ENCODE measurements at places on chromosomes 7 and 10.

DNA sequence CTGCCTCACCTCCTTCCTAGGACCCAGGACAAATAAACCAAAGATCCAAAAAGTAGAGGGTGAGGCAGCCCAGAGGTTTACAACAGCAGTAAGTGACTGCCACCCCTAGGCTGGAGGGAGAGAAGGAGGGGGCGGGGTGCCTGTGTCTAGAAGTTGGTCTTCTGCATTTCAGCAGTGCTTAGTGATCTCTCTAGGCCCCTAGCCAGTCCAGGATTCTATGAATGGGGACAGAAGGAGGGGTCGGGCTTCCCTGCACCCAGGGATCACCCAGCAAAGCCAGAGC, 62.8 kb upstream of the KDM7A start:
- no peak for DNase-seq

GRCh38 chr10:101856626-101857025, 13.0 kb upstream of the KCNIP2 start:
- DNase-seq = no peak

DNA sequence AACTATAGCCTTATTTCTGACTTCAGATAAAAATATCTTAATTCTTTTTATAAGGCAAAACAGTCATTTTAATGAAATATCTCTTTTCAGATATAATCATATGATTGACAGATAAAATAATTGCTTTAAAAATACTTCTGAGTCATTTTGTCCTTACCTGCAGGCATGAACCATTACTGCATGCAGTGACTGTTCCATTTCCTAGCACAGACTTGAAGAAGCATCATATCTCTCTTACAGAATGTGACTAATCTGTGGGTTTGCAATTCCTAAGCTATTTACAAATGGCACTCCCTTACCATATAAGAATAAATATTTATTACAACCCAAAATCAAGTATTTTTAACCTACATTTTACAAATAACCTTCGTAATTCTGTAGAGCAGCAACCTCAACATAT, 120.7 kb downstream of the SRPK2 start:
- DNase-seq = no peak

DNA sequence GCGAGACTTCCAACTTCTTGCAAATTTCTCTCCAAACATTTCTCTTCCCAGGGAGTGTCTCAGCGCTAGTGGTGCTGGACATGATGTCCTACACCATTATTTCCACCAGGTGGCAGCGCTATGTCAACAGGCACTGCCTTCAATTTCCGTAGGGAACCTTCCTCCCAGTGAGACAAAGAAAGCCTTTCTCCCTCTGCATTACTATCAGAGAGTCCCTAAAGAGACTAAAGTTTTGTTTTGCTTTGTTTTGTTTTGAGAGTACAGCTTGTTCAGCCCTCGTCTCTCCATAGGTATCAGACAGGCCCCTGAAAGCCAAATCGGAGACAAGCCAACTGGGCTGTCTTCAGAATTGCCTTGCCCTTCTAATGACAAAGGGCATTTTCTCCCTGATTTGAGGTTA, 44.2 kb upstream of the GGCT start:
- peak; percentile 84 for DNase-seq

GRCh38 chr7:55019191-55019690, 424 bp downstream of the EGFR start:
- peak; percentile 47 for DNase-seq

DNA sequence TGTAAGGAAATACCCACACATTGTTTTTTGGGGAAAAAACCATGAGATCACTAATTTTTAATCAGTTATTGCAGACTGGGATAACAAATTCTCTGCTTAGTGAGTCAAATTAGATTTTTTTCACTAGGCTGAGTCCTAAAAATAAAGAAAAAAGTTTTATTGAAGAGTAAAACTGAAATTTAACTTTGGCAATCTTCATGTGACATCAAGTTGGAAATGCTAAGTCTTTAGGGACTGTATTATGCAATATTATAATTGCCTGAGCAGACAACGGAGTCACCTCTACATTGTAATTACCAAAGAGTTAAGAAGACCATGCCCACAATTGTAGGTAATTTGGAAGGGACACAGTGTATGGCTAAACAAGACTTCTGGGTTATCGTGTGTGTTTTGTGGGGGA, 2.2 kb upstream of the CLEC5A start:
- no peak for DNase-seq

GRCh38 chr7:139639563-139639962, 116.1 kb downstream of the CLEC2L start:
- DNase-seq = no peak

- no peak for DNase-seq
Measured at GRCh38 chr7:51639661-51640334, 323.2 kb upstream of the COBL start.

DNA sequence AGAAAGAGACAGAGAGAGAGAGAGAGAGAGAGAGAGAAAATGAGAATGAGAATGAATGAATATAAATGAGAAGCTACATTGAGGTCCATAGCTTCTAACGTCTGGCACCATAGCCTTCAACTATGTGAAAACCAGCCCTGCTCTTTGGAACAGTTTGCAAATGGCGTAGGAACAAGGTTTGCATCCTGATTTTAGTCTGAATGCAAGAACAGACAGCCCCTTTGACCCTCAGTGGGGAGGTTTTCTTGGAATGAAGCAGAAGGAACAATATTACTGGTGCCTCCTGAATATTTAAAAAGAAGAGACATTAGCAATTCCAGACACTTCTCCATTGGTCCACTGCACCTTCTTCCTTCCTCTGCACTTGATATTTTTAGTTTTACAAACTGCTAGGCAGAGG, 23.0 kb downstream of the LHPP start:
- no peak for DNase-seq

DNA sequence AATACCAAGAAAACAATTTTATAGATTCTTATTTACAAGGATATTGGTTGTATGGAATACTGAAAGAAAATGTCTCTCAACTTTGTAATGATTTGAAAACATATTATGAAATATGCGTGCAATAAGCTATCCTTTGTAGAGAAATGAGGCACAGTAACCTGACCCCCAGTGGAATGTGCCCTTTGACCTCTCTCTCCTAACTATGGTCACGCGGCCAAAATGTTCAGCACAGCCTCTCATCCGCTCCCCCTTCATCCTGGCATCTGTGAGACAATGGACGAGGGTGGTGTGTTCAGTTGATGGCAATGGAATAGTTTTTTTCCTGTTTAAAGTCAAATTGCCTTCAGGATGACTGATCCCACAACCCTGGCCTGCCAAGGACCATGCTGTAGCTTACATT, 13.3 kb downstream of the BEND7 start:
- no peak for DNase-seq

DNA sequence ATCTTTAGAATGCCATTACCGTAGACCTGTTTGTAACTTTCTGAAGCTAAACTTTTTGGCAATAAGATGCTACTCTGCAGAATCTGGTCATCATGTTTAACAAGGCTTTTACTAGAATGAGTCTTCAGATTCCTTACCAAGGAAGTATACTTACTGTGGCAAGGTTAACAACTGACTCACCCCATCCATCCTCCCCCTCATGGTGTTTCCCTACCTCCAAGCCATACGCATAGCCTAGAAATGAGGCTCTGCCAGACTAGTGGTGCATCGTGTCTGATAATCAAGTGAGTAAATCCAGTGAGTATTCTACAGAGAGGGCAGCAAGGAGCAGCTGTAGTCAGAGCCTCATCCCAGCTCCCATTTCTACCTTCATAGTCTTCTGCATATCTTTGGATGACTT, 223.6 kb downstream of the IPMK start:
- DNase-seq = no peak

DNA sequence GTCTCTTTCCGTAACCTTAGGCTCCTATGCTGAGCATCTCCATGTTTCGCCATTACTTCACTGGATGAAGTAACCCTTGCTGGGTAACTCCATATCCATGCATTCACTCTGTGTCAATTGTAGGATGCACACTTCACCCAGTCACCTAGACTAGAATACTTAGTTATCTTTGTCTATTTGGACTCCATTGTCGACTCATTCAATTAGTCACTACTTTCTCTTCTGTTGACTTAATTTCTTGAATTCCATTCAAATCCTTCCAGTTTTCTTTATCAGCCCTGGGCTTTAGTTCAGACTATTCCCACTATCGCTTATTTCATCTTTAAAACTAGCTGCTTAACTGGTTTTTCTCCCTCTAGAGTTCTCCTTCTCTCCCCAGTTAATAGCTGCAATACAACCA, 111.3 kb upstream of the TNS3 start:
- no peak for DNase-seq

- no peak for DNase-seq
Measured at GRCh38 chr7:70268179-70268578, 669.9 kb downstream of the AUTS2 start.

DNA sequence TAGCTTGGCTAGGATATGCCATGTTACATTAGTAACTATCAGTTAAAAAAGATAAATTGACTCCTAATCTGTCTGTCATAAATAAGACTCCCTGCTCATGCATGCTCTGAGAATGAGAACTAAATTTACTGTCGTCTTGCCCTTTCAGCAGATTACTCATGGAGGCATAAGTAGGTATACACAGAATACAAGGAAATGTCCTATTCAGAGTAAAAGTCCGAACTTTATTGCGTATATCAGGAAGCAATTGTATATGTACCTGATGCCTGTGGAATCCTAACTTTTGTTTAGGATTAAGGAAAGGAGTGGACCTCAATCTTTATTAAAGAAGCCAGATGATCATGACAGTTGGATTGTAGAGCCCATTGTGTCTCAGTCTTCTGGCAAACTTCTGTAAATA, 118.6 kb downstream of the THSD7A start:
- DNase-seq = no peak

- DNase-seq = peak; percentile 75
Measured at GRCh38 chr7:2040893-2041270, 191.9 kb downstream of the MAD1L1 start.

DNA sequence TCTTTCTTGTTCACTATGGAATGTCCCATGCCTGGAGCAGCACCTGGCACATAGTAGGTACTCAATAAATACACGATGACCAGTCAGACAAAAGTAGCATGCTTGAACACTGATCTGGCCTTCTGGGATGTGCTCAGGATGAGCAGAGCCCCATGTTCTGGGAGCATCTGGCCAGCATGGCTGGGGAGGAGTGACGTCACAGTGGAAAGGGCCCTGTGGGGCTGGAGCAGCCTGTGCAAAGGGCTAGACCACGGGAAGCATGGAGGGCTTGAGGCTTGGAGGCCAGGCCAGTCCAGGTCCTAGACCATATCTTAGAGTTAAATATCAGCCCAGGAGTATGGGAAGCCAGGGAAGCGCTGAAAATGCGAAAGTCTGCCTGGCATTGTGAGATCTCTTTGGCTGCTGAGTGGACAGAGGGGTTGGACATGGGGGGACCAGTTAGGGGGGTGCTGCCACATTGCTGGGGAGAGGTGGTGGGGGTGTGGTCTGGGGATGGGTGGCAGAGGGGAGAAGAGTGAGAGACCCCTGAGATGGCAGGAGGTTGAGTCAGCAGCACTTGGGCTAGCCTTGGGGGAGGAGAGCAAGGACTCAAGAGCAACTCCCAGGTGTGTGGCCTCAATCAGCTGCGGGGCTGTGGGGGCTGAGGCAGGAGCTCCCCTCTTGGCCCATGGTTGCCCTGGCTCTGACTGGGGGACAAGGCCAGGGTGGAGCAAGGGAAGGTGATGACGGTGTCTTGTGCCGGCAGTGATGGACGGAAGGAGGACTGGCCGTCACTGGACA, 34.9 kb downstream of the ZCCHC24 start:
- DNase-seq = no peak

DNA sequence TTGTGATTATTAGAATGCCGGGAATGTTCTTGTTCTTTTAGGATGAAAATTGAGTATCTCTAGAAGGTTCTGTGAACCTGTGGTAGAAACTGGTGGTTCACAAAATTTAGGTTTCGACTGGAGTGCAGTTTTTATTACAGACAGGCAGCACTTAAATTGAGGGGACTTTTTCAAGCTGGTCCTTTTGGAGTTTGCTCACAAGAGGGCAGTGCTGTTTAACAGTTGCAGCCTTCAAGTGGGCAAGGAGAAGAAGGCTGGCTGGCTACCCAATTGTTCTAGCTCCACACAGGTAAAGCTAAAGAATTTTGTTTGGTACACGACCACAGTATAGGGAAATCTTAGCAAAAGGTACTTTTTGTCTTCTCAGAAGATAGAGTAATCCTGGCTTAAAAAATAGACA, 233.6 kb downstream of the SNX13 start:
- peak; percentile 66 for DNase-seq

DNA sequence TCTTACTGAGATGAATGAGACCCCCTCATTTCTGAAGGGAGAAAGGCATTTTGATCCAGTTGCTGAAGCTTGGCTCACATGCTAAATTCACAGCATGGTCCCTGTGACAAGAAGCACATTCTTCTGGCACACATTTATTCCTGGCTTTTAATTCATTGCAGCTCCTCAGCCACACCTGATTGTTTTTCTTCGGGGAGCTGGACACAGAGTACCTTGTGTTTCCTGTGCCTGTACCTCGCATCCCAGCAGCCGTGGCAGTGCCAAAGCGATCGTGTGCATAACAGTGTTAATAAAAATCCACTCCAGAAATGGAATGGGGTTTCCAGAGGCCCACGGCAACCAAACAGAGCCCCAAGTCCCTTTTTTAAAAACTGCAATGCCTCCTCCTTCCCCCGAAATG, 615.3 kb upstream of the MGMT start:
- no peak for DNase-seq

GRCh38 chr10:124011464-124011863, 81.9 kb downstream of the CHST15 start:
- no peak for DNase-seq

DNA sequence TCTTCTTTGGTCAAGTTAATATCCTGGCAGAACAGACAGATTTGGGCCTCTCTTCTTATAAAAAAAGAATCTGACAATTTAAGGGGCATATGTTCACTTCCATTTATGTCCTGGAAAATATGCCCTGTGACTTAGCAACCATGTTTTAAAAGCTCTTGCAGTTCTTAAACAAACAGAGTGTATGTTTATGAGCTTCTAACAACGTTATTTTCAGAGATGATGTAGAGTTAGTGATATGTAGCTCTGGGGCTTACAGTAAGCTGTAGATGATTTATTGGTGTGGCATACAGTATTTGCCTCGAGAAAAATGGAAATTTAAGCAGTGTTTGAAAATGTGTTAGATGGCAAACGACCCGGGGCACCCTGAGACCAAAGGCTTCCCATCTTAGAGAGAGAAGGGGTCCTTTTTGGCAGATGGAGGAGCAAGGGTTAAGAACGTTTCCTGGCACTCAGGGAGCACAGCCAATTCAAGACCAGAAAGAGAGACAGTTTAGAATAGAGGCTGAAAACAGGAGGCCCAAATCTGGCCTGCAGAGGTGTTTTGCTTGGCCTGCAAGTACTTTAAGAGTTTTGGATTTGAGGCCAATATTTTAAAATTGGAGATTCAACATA, 397.5 kb downstream of the KCNMA1 start:
- peak; percentile 71 for DNase-seq
